Fibroblast of skin of abdomen (primary cell): ENCODE measurements at places on chromosomes 13 and 19.

DNA sequence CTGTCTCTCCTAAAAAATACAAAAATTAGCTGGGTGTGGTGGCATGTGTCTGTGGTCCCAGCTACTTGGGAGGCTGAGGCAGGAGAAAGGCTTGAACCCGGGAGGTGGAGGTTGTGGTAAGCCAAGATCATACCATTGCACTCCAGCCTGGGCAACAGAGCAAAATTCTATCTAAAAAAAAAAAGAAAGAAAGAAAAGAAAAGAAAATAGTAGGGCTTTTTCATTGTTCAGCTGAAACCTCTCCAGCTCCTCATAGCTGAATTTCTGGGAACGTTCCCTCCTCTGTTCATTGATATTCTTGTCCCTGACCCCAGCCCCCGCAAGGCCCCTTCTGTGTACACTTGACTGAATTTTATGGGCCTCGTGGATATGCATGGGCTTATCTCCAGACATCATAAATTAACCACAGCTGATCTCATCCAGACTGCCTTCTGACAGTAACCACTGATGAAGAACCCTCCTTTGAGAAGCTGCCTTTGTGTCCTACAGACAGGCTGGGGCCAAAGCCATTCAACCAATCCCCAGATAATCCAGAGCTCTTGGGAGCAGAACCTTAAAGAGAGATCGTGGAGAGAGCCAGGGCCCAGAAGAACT, at the start of gene ELSPBP1:
TSS of gene ELSPBP1 (plus strand) at position 424 of the 594 bp plus-strand sequence. CDS start 14,036 bp downstream, outside the sequence.
- DNase-seq: no peak

DNA sequence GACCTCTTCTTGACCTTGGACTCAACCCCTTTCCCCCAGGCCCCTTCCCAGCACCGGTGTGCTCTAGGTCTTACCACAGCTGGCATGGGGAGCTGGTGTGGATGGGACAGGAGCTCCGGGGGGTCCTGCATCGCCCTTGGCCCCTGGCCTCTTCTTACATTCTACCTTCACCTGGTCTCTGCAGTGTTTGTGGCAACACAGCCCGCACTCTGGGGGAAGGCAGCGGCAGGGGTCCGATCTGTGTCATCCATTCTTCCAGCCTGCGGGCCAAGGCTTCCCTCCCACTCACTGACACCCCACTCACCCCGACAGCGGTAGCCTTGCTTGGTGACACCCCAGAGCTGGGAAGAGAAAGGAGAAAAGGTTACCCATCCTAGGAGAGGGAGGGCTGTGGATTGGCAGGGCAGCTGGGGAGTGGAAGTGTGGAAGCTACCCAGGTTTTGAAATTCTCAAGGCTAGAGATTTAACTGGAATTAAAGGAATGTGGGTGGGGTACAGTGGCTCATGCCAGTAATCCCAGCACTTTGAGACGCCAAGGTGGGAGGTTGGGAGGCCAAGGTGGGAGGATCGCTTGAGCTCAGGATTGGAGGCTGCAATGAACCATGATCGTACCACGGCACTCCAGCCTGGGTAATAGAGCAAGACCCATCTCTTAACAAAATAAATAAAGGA, 8.3 kb downstream of the FAM98C start:
- no peak for DNase-seq

- no peak for DNase-seq
These were observed 177.8 kb downstream of the PAN3 start for GRCh38 chr13:28316129-28316528.

- DNase-seq: peak; percentile 41
These were observed 2.2 kb downstream of the FLT3LG start for GRCh38 chr19:49475995-49476880.

- no peak for DNase-seq
These were observed 494 bp downstream of the NCLN start for GRCh38 chr19:3186160-3186688.

DNA sequence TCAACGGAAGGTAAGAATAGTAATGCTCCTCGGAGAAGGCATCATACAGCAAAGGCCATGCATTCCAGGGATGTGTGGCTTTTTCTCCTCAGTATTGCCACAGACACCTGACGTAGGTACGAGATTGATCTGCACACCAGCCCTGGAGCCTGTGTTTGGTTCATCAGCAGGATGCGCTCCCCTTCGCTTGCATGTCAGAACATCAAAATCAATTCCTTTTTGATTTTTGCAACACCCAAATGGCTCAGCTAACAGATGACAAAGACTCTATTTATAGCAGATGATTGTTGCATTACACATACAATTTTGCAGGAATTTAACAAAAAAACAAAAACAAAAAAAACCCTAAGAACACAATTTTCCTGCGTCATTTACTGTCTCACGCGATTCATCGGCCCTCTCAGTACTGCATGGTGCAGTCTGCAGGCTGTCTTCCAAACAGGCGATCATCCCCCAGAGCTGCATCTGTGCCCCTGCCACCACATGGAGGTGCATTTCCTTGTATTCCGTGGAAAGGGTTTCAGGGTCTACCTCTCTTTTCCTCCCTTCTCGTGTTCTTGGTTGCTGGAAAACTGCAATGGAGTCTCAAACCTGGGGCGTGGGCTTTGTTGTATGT, 207.3 kb downstream of the TEX29 start:
- DNase-seq: no peak

DNA sequence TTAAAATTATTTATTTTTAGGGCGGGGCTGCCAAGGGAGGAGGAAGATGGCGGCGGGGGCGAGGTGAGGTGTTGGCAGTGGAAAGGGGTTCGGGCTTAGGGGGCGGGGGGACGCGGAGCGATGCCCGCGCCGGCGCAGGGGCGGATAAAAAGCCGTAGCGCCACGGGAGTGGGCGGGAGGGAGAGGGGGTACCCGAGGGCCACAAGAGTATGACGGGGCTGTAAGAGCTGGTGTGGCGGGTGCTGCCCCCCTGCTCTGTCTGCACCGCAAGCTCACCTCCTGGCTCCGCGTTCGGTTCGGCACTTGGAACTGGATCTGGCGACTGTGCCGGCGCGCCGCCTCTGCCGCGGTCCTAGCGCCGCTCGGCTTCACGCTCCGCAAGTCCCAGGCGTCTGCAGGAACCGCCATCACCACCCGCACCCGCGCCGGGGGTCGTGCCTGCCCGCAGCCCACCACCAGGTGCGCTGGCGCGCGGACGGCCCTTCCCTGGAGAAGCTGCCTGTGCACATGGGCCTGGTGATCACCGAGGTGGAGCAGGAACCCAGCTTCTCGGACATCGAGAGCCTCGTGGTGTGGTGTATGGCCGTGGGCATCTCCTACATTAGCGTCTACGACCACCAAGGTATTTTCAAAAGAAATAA, 265.2 kb upstream of the SGCG start:
- DNase-seq: peak; percentile 46

- no peak for DNase-seq
These were observed 1.2 kb downstream of the MAP1S start for GRCh38 chr19:17720440-17720839.

DNA sequence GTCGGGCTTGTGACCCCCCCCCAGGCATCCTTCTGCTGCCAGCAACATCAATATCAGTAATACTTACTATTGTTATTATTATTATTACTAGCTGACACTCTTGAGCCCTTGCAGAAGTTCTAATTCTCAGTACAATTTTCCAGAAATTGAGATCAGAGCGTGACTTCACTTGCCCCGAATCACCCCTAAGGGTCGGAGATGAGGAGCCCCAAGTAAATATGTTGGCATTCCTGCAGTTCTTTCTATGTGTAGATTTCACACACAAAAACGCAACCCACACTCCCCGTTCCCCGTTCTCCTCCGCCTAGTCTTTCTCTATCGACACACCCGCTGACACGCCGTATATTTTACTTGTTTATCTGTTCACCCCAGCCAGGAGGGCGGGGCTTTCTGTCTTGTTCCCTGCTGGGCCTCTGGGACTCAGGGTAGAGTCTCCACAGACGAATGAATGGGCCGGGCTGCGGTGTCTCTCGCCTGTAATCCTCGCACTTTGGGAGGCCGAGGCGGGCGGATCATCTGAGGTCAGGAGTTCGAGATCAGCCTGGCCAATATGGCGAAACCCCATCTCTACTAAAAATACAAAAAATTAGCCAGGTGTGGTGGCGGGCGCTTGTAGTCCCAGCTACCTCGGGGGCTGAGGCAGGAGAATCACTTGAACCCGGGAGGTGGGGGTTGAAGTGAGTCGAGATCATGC, 14.7 kb downstream of the TLE5 start:
- DNase-seq: peak; percentile 76
